ENCODE measurements at places on chromosomes 2 and 18. TPM values are rescaled to one million over a fixed set of nuclear protein-coding genes. Genes with fewer than 3 reads are reported as not detected.
A peak's percentile ranks its signal among the peaks of the same experiment; 100 is the strongest.

TMEFF2 gene
- not detected for total RNA-seq

GRCh38 chr2:121171625-121172119 is 113.3 kb downstream of the TFCP2L1 start:
- DNase-seq: no peak

DNA sequence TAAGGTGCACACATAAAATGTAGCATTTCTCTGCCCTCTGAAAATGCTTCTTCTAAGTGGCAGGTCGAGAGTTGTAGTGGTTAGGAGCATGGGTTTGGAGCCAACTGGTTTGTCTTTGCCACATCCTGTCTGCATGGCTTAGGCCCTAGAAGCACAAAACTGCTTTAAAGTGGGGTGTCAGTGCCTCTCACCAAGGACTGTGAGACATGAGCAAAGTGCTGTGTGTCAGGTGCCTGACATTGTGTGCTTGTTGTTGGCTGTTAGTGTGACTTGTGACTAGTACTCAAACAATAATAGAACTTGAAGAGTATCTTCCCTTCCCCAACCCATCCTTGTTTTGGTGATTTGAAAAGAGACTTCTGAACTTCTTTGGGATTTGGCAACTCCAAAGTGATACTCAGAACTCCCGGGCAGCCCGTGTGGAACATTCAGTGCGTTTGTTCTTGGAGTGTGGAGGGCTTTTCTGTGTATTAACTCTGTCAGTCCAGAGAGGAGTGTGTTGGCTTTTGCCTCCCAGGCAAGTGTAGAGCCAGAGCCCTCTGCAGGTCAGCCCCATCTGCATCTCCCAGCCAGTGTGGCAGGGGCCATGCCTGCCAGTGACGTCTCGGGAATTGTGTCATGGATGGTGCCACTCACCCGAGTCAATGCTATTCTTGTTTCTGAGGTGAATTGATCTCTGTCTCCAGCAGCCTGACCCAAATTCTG is 5.0 kb downstream of the MGAT5 start:
- DNase-seq: no peak

DNA sequence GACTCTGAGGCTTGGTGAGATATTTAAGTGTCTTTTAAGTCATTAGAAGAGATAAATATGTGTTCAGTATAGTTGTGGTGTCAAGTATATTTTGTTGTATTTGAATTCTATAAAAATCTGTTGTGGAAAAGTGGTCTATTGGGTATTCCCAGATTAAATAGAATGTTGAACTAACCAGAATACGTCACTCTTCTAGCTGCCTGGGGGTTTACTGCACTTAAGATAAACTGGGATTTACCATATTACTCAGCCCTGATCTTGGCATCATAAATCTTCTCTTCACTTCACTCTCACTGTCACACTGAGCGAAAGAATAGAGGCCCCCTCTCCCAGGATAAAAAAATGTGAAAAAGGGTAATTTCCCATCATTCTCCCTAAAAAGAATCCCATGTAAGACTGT is 129.8 kb downstream of the BCL2 start:
- no peak for DNase-seq

GRCh38 chr18:74233933-74234325 is 57.8 kb downstream of the CYB5A start:
- DNase-seq: no peak

DNA sequence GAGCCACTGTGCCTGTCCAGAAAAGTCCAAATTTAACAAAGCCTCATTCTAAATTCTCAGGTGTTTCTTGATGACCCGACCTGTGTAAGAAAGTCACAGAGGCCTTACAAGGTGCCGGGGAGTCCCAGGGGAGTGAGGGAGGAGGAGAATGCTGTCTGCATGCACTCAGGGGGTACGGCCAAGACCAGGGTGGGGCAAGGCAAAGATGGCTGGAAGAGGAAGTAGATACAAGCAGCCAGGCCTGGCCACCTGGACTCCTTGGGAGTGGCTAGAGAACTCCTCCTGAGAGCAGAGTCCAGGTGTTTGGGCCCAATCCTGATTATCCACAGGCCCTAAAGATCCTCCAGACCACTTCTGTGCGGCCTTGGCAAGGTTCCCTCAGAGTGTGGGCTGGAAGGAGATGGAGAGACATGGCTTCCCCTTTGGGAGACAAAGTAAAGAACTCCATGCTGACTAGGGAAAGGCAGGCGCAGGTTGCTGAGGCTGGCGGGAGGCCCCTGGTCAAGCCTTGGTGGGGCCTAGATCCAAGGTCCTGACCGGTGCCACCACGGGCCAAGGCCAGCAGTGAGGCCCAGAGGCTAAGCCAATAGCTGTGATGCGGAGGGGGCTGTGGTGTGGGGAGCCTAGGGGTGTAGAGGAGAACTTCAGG is 74.7 kb downstream of the COPS8 start:
- DNase-seq: no peak

DNA sequence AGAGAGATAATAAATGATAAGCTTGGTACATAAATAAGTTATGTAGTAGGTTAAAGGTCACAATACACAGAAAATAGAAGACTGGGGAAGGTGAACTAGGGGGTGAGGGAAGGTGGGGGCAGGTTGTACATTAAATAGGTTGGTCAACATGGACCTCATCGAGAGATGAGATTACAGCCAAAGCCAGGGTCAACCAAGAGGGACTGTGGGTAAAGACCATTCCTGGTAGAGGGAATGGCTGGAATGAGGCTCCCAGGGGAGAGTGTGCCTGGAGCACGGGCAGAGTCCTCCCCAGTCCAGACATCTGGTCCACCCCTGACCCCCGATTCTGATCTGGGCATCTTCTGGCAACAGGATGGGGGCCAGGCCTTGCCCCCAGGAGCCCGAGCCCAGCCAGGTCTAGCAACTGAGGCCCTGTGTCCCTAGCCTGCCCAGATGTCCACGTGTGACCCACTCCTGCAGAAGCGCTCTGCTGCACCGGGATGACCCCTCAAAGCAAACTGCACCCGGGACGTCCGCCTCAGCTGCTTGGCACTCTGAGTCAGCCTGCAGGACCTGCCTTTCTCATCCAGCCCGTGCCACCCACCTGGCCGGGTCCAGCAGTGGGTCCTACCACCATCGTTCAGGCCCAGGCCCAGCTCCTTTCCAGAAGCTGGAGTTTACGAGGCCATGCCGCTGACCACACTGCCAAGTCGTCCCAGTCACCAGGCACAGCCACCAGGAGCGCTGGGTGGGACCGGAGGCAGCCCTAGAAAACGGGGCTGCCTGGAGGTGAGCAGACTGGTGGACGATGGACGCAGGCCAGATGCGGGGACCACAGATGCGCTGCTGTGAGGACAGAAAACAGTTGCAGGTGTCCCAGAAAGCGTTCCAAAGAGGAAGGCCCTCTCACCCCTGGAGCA is 56.2 kb upstream of the ID2 start:
- DNase-seq: no peak

DNA sequence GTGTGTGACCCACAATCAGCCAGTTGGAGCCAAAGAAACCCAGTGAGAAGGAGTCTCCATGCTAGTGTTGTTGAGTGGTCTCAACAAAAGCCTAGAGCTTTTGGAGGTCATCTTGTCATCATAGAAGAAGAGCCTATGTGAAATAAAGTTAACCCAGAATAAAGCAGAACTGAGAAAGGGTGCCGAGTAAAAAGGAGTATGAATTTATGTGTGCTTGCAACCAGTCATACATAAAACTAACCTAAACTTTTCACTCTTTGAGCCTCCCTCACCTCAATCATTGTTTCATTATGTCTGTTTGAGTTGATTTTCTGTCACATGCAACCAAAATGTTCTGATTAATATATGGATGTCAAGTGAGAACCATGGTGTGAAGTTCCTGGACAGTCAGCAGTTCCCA is 599.3 kb upstream of the ZEB2 start:
- no peak for DNase-seq

- no peak for DNase-seq
These were observed 291.5 kb downstream of the SP3 start for GRCh38 chr2:173673640-173674039.

GRCh38 chr2:218130377-218130776 is 4.5 kb downstream of the CXCR2 start:
- DNase-seq: no peak

DNA sequence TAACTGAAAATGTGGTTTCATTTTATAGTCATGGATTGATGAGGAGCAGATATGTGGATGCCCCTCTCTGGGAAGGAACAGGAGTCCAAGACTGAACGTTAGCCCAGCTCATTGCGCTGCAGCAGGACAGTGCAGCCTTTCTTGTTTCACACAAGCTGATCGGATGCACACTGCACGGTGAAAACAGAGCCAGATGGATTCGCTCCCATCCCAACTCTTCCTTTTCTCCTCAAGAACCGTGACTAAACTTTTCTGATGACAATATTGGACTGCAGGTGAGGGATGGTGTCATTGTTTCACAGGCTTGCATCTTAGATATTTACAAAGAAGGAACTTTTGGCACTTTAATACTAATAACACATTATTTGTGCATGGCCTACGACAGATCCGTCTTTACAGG is 33.8 kb upstream of the COPS8 start:
- DNase-seq: no peak

THSD7B gene
- 0.77 TPM for total RNA-seq

- DNase-seq: no peak
These were observed 239.8 kb downstream of the RBM43 start for GRCh38 chr2:151021747-151022452.

- DNase-seq: no peak
These were observed 519.1 kb downstream of the SOX11 start for GRCh38 chr2:6211236-6211635.

DNA sequence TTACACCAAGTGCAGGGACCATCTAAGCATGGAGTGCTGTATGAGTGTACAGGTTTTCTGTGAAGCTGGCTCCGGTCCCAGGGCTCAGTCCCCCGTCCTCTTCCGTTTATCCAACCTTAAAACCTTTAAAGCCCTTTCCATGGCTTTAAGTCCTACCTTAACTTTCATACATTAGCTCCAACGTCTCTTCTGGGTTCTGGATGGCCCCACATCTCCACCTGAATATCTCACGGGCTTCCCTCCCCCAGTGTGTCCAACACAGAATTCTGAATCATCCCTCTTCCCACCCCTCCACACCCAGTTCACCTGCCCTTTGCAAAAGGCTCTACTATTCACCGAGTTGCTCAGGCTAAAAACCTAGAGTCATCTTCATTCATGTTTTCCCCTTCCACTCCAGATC is 12.8 kb downstream of the ARHGAP25 start:
- no peak for DNase-seq

DNA sequence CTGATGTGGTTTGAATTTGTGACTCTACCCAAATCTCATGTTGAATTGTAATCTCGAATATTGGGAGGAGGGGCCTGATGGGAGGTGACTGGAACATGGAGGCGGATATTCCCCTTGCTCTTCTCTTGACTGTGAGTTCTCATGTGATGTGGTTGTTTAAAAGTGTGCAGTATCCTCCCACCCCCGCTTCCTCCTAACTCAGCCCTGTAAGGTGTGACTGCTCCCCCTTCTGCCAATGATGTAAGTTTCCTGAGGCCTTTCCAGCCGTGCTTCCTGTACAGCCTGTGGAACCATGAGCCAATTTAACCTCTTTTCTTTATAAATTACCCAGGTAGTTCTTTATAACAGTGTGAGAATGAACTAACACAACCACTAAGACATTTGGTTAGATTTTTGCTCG is 458.4 kb downstream of the THSD7B start:
- DNase-seq: peak; percentile 38

- DNase-seq: no peak
These were observed 66.5 kb downstream of the LNPK start for GRCh38 chr2:175935289-175936181.

GPR39 gene
- total RNA-seq: 6.9 TPM

DNA sequence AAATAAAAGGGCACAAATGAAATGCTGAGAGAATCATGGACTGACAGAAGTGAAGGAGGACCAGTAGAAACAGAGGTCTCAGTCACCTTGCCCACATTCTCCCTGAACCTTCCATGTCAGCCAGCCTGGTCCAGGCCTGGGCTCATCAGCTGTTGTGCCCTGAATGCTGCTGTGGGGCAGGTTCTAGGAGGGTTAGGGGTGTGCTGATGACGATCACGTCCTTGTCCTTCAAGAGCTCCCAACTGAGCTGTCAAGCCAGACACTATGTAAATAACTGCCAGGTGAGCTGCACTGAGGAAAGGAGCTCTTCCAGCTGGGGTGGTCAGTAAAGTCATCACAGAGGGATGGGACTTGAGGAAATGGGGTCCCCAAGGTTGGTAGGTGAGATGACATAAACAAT is 156.5 kb downstream of the SMAD2 start:
- DNase-seq: no peak

DNA sequence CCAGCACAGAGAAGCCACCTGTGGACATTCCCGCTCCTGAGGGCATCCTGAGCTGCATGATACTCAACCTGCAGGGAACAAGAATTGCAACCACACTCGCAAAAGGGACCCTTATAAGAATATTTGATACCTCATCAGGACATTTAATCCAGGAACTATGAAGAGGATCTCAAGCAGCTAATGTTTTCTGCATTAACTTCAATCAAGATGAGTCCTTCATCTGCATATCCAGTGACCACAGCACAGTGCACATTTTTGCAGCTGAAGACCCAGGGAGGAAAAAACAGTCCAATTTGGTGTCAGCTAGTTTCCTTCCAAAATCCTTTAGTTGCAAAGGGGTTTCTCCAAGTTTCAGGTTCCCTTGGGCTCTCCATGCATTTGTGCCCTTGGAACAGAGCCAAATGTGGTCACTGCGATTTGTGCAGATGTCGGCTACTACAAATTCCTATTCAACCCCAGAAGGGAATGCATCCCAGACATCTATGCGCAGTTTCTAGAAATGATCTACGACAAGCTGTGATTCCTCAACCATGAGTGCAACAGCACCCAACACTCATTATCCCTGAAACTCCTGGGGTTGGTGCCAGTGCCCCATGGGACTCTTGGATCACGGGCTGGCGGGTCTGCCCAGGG is 23.3 kb upstream of the FHOD3 start:
- DNase-seq: no peak

DNA sequence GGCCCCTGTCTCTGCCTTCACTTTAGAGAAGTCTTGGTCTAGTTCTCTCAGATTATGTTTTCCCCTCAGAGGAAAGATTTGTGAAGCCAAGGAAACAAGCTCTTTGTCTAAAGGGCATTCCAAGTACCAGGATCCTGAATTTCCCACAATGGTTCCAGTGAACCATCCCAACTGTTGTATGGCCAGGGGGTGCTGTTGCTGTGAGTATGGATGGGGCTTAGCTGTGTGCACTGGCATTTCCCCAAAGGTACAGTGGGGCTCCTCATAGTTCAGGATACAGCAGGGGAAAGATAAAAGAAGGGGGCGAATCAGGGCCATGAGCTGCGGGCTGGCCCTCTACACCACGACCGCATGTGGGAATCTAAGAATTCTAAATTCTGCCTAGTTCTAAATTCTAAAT is 1154.0 kb upstream of the FANCL start:
- no peak for DNase-seq

APOB gene
- total RNA-seq: not detected

GRCh38 chr2:101341901-101342624 is 33.6 kb upstream of the RNF149 start:
- DNase-seq: peak; percentile 76

PTPRM gene
- 28.8 TPM for total RNA-seq

DNA sequence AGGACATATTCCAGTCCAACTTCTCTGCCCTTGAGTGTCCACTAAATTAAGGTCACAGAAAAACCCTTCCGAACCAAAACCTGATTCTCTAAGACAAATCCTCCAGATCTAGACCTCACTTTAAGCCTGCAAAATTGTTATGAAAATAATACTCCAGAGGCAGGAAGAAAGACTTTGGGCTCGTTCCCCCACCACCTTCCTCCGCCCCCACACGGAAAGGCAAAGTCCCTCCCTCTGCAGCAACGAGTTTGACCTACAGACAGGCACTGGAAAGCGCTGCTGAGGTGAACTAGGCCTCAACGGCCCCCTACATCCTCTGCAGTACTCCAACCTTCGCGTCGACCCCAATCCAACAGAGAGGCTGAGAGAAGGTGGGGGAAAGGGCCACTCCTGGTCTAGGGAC is 808 bp downstream of the ATP5MC3 start:
- DNase-seq: peak; percentile 40

GRCh38 chr18:63161761-63162195 is 157.8 kb downstream of the BCL2 start:
- peak; percentile 96 for DNase-seq

Data from HT1080 (cell line).